ENCODE measurements at places on chromosomes 5 and 9.

- no peak for DNase-seq
Measured at GRCh38 chr5:7250611-7251010, 145.3 kb upstream of the ADCY2 start.

DNA sequence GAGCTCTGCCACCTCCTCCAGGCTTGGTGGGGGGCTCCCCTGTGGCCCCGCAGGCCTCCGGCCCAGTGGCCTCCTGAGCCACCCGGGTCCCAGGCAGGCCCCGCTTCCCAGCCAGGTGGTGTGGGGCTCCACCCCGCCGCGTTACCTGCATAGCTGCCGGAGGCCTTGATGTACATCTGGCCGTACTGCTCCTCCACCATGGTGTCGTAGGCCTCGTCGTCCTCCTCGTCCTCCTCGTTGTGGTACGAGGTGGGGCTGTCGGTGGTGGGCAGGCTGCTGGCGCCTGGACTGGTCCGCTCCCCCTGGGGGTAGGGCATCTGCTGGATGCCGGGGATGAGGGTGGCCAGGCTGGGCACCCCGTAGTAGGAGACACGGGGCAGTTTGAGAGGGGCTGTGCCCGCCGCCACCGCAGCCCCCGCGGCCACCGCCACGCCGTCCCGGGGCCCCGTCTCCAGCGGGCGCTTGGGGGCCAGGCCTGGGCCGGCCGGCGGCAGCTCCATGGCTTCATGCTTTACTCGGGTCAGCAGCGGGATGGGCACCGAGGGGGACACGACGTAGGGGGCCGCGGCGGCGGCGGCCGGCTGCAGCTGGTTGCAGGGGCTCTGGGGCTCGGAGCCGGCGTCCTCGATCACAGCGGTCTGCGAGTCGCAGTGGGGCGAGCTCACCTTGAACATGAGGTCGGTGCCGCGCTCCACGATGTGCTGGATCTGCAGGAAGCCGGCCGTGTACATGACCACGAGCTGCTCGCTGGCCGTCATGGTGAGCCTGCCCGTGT, 45.4 kb downstream of the NACC2 start:
- DNase-seq: no peak

DNA sequence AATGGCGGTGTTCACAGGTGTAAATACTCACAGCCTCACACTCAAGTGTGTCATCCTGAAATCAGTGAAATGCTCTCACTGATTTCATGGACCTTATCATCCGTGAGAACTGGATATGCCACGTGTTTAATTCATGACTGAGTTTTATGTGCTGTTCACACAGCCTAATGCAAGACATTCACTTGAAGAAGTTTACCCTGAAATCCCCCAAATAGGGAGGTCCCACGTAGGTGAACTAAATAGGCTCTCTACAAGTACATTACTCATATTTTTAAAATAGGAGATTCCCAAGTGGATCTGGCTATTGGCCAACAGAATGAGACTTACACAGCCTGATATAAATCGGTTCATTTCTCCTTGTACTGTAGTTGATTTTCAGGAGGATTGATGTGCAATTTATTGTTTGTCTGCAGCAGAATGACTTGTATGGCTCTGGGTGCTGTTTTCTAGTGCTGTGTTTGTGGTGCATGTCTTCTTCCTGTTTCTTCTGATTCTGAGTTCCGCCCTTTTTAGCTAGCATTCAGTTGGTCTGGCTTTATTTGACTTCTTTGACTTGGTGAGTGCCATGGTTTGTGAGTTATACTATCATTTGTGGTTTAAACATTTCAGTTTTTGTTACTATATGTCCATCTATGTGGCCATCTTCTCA, 25.1 kb downstream of the TRIO start:
- no peak for DNase-seq

DNA sequence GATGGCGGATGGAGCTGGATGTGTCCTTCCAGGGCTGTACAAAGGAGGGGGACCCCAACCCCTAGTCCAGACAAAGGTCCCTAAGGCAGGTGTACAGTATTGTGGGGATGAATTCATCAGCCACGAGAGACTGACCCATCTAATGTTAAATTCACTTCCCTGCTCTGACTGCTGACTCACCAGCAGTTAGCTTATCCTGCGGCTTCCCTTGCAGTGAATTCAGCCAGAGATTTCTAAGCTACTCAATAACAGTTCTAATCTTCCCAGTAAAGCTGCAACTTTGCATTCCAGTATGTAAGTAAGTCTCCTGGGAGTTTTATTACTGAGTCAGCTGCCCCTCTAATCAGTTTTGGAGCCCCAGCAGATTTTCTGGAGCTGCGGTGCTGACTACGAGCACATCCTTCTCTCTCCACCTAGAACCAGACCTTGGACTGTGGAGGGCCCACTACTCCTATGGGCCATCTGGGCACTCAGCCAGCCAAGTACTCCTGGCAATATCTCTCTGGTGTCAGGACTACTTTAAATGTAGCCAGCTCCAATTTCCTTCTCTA, 16.1 kb downstream of the B4GALT1 start:
- DNase-seq: peak; percentile 80

GRCh38 chr5:179367491-179367890, 22.2 kb upstream of the ADAMTS2 start:
- no peak for DNase-seq

DNA sequence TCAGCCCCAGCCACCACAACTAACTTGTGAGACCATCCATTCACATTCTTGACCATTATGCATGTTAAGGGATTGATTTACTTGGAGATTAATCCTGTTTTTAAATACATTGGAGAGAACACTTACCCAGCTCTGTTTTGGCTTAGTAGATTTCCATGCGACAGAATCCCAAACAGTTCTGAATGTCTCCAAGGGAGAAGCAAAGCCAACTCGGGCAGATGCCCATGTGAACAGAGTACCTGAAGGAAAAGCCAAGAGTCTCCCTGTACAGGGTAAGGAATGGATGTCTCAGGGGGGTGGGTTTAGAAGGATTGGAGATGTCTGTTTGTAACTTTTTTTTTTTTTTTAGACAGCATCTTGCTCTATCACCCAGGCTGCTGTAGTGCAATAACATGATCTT, 61.0 kb downstream of the GRAMD2B start:
- no peak for DNase-seq

DNA sequence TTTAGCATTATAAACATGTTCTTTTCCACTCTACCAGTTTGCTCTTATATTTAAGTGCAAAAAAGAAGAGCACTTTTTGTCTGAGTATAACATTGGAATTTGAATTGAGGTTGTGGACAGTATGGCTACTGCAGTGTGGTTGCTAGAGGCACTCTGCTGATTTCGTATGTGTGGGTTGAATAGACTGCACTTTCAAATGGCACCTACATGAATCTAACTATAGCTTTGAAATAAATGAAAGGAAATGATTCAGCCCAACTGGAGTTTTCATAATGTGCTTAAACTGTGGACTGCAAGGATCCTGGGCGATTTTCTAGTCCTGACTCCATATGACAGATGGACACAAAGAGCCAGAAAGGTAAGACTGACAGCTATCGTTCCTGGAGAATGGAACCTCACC, 657.6 kb upstream of the RIOK2 start:
- no peak for DNase-seq

DNA sequence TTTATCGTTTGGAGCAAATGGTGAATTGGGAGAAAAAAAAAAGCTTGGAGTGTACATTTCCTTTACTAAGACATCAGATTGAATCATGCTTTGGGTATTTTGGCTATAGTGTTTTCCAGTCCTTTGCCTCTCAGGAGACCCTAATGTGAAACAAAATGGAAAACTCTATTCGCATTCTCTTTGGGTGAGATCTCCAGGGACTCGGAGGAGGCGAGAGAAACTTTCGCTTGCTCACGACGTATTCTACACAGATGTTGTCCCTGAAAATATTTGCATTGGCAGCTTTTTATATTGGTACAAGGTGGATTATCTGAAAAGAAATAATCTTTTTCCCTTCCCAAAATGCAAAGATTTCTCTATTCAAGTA, 1240.1 kb upstream of the WWC1 start:
- no peak for DNase-seq

GRCh38 chr5:173202266-173202875, 32.6 kb downstream of the NKX2-5 start:
- no peak for DNase-seq

- DNase-seq: no peak
Measured at GRCh38 chr5:102481054-102481715, 17.6 kb downstream of the SLCO6A1 start.

DNA sequence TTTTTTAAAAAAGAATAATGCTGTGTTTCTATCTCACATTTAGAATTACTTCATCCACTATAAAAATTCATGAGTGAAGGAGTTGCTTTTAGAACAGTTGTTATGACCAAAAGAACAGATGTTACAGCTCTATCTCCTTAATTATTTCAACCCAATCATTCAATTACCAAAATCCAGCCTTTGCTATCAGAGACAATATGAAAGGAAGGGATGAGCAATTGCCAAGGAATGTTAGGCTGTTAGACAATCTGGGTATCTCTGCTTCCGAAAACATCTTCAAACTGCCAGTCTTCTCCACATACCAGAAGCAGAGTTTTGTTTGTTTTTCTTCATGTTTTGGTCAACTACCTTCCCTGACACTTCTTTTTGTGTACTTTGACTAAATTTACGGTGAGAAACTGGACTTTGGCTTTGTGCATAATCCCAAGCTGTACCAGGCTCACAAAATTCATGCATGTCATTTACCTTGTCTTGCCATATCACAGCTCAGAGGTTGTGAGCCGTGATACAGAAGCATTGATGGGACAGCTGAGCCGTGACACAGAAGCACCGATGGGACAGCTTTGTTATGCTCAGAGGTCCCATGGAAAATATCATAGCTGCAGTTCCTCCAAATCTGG, 405.5 kb downstream of the KIF4B start:
- no peak for DNase-seq

GRCh38 chr5:135719428-135720063, 114.9 kb upstream of the SLC25A48 start:
- no peak for DNase-seq

GRCh38 chr5:104659497-104659896, 1096.9 kb upstream of the NUDT12 start:
- no peak for DNase-seq

DNA sequence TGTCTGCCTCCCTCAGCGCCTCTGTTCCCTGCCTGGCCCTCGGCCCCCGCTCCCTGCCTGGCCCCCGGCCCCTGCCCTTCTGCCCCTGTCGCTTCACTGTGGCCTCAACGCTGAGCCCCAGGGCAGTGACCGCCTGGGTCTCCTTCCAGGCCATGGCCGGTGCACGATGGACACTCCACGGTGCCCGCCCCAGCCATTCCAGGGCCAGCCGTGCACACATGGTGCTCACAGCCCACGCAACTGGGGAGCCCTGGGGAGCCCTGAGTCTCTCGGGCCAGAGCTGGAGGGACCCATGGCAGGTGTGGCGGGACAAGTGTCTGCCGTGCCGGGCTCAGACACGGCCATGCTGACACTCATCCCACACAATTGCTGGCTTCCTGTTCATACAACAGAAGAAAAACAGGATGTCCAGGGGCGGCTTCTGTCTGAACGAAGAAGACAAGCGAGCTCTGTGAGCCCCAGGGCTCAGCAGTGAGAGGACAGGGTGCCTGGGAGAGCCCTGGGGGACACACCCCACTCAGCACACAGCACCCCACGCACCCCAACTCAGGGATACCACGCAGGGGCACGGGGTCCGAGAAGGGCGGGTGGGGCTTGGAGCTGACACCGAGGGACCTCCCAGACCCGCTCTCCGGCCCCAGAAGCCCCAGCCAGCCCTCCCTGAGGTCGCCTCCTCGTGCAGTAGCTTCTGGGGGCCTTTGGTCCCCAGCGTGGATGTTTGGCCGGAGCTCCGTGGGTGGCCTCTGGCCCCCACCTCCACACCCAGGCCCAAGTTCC, 35.7 kb downstream of the EXD3 start:
- DNase-seq: no peak

- DNase-seq: no peak
Measured at GRCh38 chr9:16112116-16112515, 559.3 kb downstream of the CCDC171 start.

DNA sequence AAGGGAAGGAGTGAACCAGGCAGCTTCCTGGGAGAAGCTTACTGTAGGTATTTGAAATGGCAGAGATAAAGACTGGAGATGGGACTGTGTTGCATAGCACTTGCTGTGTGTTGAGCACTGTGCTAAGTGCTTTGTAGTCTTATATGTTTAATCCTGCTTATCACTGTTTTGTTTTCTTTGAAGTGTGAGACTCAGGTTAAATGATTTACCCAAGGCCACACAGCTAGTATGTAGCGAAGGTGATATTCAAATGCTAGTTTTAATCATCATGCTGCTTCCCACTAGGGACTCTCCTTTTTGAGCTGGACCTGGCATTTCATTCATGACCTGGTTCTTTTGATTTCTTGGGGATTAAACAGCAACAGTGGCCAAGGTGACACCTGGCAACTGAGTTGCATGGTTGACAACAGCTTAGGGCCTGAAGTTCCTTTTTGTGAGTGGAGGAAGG, 35.3 kb upstream of the SPRY4 start:
- DNase-seq: no peak

GRCh38 chr5:158064334-158065123, 205.6 kb upstream of the CLINT1 start:
- no peak for DNase-seq

GRCh38 chr9:27204578-27204977, 92.4 kb downstream of the EQTN start:
- DNase-seq: no peak

- DNase-seq: no peak
Measured at GRCh38 chr5:175305251-175305650, 138.7 kb downstream of the DRD1 start.

GRCh38 chr5:136315667-136316066, 49.7 kb downstream of the TRPC7 start:
- no peak for DNase-seq

- DNase-seq: no peak
Measured at GRCh38 chr9:23850242-23850689, 24.2 kb upstream of the ELAVL2 start.

- DNase-seq: no peak
Measured at GRCh38 chr5:83686251-83686650, 34.4 kb downstream of the HAPLN1 start.

DNA sequence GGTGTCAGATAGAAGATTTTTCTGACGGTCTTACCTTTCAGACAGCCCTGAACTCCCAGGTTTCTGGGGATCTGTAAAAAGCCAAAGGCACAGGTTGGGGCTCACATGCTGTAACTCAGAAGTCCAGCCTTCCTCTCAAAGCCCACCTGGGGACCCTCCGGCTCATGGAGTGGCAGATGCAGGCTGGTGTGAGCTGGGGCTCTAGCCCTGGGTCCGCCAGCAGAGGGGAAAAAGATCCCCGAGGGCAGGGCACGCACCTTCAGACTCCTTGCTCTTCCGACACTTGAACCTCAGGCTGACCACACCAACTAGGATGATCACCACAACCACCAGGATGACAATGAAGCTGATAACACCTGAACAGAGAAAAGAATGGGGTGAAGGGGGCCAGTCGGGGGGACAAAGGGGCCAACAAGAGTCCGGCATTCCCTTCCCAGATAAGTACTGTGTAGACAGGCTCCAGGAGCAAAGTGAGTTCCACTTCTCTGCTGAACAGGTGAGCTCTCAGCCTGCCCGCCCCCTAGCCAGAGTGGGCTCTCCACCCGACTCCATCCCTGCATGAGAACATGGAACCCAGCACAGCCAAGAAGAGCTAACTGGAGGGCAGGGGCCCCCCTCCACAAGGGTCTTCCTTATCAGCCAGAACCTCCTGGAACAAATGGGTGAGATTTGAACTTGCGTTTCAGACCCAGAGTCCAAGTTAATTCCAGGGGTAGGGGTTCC, 7.8 kb downstream of the ECSCR start:
- no peak for DNase-seq

Data from epithelial cell of proximal tubule (primary cell).